Left lung (tissue), 14 donors: ENCODE measurements at places on chromosomes 6 and 20. TPM values are rescaled to one million over a fixed set of nuclear protein-coding genes. Genes with fewer than 3 reads are reported as not detected.
A peak's percentile ranks its signal among the peaks of the same experiment; 100 is the strongest.

DNA sequence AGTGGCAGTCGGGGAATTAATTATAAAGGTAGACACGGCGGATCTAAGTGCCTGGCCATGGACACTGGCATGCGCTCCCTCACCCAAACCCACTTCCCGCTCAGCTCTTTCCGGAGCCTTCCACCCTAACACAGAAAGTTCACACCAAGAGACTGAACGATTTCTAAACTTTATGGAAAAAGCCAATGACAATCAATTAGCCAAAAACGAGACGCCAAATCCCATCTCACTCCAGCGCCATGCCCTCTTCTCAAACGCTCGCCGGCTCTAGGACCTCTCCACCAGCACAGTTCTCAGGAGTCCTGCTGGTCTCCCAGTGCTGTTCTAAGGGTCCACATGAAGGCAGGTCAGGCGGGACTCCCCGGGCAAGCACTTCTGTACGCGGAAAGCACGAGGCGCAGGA, 641 bp downstream of the SF3B5 start:
- DNase-seq = no peak

GRCh38 chr20:3209257-3209945, at the start of gene ITPA:
Gene ITPA (plus strand): TSS chr20:3209498. CDS start chr20:3209552, 54 bp downstream.
- DNase-seq = no peak

GRCh38 chr20:48195121-48195870, 410.0 kb upstream of the SULF2 start:
- DNase-seq = no peak

DNA sequence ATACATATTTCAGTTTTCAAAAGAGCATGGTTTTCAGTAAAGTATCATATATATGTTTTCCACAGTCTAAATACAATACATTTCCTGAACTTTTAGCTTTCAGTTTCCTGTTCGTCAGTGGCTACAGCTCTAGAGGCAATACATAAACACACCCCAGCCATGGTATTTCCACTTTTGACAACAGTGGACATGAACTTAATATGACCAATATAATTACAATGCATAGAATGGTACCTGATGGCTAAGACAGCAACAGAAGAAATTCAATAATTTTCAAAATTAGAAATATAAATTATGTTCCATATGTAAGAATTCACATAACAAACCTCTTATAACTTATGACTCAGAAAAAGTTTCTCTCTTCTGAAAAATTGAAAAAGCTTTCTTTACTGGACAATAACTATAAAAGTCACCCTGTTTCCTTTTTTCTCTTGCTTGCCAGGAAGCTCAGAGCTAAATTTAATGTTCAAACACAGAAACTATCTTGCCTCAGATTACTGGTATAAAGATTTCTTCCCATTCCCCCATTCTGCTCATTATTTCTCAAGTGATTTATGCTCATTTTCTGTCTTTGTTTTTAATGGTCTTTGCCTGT, 19.2 kb downstream of the FKBP5 start:
- DNase-seq = no peak

- DNase-seq = no peak
Observed at GRCh38 chr6:43965628-43966373, 161.5 kb downstream of the MRPL14 start.

GRCh38 chr6:63930848-63931247, 295.2 kb downstream of the PHF3 start:
- no peak for DNase-seq

- DNase-seq = no peak
Observed at GRCh38 chr20:58740356-58741308, 48.0 kb downstream of the NPEPL1 start.

GRCh38 chr6:6412221-6412620, 91.8 kb upstream of the F13A1 start:
- DNase-seq = no peak

GRCh38 chr6:14447240-14447639, 329.7 kb downstream of the CD83 start:
- no peak for DNase-seq

GRCh38 chr6:111870742-111871064, 2.5 kb downstream of the FYN start:
- no peak for DNase-seq

DNA sequence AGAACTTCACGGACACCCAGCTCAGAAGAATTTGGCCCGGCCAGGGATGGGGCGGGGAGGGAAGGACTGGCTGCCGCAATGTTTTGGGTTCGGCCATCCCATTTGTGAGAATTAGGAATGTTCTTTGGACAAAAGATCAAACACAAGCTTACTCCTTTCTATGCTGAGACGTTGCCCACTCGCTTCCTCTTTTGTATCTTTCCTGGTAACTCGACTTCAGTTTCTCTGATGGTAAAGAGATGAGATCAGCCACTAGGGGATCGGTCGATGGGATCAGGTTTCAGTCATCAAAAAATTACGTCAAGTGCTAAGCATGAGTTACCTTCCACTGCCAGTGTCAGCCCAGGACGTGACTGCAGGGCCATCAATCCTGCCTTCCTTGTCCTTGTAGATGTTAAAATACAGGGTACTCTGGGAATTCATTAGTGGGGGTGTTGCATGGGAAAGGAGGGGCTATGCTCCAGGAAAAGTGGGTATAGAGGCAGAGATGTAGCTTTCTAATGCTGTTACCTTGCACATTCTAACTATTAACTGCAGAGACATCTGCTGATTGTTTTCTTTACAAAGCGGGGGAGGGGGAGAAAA, 190.2 kb downstream of the TSHZ2 start:
- DNase-seq = no peak

DNA sequence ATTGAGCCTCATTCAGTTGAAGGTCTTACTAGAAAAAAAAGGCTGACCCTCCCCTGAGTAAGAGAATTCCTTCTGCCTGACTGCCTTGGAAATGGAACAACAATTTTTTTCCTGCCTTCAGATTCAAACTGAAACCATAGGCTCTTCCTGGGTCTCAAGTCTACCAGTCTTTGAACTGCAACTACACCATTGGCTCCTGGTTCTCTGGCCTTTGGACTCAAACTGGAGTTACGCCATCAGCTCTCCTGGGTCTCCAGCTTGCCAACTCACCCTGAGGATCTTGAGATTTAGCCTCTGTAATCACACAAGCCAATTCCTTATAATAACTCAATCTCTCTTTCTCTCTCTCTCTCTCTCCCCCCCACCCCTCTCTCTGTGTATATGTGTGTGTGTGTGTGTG, 36.0 kb upstream of the SNX9 start:
- no peak for DNase-seq

DNA sequence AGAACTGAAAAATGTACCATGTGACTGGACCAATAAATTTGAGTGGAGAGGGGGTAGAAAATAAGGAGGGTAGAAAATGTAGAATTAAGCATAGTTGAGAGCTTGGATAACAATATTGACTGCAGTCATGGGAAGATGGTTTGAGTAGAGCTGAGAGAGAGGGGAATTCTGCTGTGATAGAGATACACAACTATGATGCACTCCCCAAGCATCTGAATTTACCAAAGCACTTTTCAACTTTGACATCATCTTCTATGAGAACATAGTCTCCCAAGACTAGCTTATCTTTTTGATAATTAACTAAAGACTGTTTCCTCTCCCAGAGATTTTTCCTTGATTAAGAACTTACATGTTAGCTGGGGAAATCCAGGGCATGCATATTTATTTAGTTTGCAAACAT, 103.1 kb downstream of the TNFRSF21 start:
- no peak for DNase-seq

DNA sequence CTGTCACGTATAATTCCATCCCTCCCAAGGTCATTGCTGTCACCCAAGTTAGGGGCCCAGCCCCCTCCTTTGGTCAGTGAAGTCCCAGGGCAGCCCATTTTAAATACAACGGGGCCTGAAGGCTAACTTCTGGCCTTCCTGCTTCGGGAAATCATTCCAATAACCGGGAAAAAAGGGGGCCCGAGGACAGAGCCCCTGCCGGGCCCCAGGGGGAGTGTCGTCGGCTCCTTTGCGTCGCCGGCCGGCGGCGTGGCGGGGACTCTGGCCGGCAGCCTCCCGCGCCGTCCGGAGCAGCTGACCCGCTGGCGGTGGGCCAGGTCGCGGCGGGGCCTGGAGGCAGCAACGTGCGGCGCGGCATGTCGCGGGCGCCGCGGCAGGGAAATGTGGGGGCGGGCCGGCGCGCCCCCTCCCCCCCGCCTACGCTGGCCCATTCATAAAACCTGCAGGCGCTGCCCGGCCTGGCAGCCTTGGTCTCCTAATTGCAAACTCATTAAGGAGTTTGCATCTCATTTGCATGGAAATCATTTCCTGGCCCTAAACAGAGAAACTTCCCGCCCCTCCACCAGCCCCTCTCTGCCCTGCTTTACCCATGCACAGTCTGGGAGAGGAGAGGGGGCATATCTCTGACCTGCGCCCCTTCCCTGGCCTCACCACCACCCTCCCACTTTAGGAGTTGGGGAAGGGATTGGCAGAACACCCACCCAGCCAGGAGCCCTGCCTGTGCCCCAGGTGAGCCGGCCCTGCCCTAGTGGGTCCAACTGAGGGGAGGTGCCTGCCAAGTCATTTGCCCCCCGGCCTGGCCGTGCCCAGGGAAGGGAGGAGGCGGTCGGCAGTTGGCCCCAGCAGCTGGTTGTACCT, 50.7 kb downstream of the MRPL14 start:
- DNase-seq = no peak

DNA sequence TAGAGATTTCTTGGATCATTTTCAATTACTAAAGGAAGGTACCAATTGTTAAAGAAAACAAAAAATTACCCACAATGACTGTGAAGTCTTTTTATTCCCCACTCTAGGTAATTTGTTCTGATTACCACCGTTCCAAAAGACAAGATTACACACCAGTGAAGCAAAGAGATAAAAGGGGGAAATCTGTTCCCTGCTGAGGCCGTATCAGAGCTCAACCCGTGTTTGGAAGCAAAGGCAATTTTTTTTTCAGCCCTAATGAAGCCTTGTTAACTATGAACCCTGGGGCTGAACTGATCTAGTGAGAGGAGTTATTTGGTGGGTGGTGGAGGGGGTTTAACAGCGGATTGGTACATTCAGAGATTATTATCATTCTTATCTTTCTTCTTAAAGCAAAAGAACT, 128.5 kb downstream of the ALDH8A1 start:
- DNase-seq = no peak

GRCh38 chr6:112773187-112773586, 426.1 kb downstream of the RFPL4B start:
- no peak for DNase-seq

DNA sequence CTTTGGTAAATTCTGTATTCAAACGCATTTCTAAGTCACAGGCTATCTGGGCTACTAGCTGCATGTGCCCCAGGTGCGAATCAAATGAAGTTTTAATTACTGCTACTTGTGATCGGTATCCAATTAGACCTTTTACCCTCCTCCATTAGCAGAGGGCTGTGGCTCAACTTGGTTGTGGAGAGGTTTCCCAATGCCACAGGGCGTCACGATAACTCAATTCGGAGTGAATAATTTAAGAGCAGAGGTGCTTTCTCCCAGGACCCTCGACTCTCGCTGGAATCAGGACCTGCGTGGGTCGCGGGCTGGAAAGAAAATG, 640 bp downstream of the SAYSD1 start:
- no peak for DNase-seq

GRCh38 chr6:159691133-159691962, 1.7 kb downstream of the SOD2 start:
- DNase-seq = peak; percentile 86

- DNase-seq = no peak
Observed at GRCh38 chr6:137968455-137968804, 101.4 kb downstream of the TNFAIP3 start.

GRCh38 chr6:142932889-142933288, 12.1 kb downstream of the HIVEP2 start:
- no peak for DNase-seq

- no peak for DNase-seq
Observed at GRCh38 chr6:99943846-99944245, 50.2 kb downstream of the MCHR2 start.

- no peak for DNase-seq
Observed at GRCh38 chr20:6851136-6851535, 83.7 kb downstream of the BMP2 start.

DNA sequence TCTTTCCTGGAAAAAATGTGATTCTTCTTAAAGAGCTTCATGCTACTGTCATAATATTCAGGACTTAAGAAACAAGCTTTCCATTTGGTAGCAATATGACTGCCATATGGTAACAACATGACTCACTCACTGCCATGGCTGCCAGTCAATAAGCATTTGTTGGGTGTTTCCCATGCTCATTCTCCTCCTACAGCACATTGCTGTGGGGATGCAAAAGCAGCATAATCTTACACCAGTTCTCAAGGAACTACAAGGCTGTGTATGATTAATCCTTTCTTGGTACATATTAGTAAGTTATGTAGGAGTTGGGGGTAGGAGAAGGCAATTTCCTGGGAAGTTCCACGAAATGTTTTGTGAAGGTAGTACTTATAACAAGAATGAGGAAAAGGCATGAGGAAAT, 76.7 kb downstream of the CEP162 start:
- DNase-seq = no peak

DNA sequence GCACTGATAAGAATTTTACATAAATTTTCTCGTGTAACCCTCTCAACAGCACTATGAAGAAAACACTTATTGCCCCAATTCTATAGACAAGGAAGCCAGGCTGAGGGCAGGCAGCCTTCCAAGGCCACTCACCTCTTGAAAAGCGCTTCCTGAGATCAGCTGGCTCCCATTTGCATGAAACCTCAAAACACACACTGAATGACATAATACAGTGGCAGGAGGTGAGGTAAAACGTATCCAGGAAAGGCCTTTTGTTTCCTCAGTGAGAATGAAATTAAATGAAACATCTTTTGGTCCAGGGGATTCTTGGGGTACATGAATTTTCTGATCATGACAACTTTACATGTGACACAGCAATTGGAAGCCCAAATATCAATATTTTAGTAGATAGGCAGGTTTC, 112.5 kb downstream of the WDR27 start:
- DNase-seq = no peak

DNA sequence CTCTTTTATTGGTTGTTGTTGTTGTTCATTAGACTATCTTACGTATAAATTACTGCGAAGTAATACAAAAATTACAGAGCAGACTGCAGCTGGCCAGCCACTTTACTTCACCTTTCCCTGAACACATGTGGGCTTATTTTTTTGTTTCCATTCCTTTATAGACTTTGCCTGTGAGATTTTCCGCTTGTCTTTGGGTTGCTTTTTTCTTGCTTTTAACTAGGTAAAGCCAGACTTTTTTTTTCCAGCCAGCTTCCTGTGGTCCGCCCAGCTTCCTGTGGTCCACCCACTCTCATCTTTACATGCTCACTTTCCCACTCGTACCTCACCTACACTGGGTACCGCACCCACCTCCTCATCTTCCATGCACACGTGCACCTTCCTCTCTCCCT, 79.0 kb downstream of the IPCEF1 start:
- no peak for DNase-seq

- DNase-seq = no peak
Observed at GRCh38 chr20:25116739-25117458, 35.0 kb upstream of the VSX1 start.

ENPP3 gene
- polyA plus RNA-seq = 0.88 TPM

CRISP2 gene
- 0.66 TPM for polyA plus RNA-seq

TASP1 gene
- 18.3 TPM for polyA plus RNA-seq

EXOC2 gene
- polyA plus RNA-seq = 26.5 TPM

OXT gene
- not detected for polyA plus RNA-seq

GDAP1L1 gene
- 0.39 TPM for polyA plus RNA-seq

TRERF1 gene
- 20.4 TPM for polyA plus RNA-seq

PNPLA1 gene
- 0.15 TPM for polyA plus RNA-seq

ERVFRD-1 gene
- polyA plus RNA-seq = 0.13 TPM
